Endothelial cell (in vitro differentiated cells): ENCODE measurements at places on chromosomes 6 and 20. TPM values are rescaled to one million over a fixed set of nuclear protein-coding genes. Genes with fewer than 3 reads are reported as not detected.
A peak's percentile ranks its signal among the peaks of the same experiment; 100 is the strongest.

Gene CGA
- total RNA-seq = not detected

Gene RFX6
- total RNA-seq = not detected

Gene CLPSL2
- total RNA-seq = not detected

GRCh38 chr6:139886396-139886795, 511.9 kb upstream of the CITED2 start:
- no peak for DNase-seq

- no peak for DNase-seq
Measured at GRCh38 chr6:98485593-98485992, 348.8 kb upstream of the POU3F2 start.

DNA sequence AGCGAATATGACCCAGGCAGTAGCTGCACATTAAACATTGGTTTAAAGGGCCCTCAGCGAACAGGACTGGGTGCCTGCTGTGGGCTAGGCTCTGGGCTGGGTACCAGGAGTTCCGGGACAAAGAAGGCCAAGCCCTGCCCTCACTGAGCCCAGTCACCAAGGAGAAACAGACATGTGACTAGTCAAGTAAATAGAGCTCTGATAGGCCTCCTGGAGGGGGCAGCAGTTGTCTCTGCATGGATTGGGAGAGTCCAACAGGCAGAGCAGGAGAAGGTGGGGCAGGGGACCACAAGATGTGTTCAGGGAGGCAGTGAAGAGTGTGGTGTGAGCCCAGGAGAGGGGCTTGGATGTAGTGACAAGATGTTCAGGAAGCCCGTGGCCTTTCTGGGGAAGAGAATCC, 3.1 kb downstream of the HM13 start:
- DNase-seq = peak; percentile 55

GRCh38 chr6:150377211-150377781, 8.5 kb downstream of the IYD start:
- no peak for DNase-seq

- no peak for DNase-seq
Measured at GRCh38 chr6:15528870-15529269, 134.0 kb downstream of the DTNBP1 start.
